ENCODE measurements at places on chromosomes 5 and 9.

- DNase-seq: no peak
These were observed 24.0 kb downstream of the ADAMTS16 start for GRCh38 chr5:5164163-5164562.

DNA sequence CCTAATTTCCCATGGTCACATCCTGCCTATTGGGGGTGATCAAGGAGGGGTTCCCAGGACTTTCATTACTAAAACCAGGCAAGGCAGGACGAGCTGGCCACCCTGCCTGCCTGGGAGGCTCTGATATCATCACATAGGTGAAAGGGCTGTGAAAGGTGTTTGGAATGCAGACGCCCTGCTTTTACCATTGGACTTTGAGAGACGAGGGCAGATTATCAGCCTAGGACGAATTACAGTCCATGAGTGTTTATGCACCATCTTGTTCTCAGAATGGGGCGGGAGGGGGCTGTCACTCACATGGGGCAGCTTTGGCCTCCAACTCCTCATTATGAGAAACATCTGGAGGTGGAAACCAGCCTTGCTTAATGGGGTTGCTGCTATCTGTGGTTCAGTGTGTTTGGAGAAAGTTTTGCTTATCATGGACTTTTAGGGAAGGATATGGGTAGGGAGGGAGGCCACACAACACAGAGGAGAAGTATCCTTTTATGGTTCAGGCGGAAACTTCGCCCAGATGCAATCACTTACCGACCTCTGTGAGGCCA is 69.8 kb upstream of the UBTD2 start:
- DNase-seq: no peak

- DNase-seq: no peak
These were observed 2.7 kb downstream of the CDC42SE2 start for GRCh38 chr5:131266370-131267060.

GRCh38 chr5:157492886-157493285 is 32.9 kb downstream of the NIPAL4 start:
- no peak for DNase-seq

GRCh38 chr9:112325127-112325526 is 8.3 kb downstream of the PTBP3 start:
- no peak for DNase-seq

Data from GM12891 (cell line).